CD4-positive, alpha-beta T cell (primary cell): ENCODE measurements at places on chromosomes 4 and X.

DNA sequence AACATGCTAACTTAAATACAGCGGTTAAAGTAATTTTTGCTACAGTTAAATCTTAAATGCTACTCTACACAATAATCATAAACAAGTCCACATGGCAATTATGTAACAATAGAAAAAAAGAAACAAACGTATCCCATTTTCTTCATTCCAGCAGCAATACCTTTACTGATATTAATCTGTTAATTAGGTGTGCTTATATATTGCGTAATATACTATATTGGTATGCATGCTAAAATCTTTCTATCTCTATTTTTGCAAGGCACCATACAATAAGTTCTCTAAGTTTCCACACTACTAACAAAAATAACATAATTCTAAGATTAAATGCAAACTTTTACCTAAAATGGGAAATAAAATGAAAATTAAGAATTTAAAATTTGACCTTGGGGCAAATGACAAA, 500.6 kb downstream of the SPOCK3 start:
- DNase-seq = no peak

GRCh38 chr4:173609158-173609557, 79.1 kb upstream of the HAND2 start:
- no peak for DNase-seq

- DNase-seq = no peak
Observed at GRCh38 chr4:65066106-65066505, 604.2 kb downstream of the EPHA5 start.

DNA sequence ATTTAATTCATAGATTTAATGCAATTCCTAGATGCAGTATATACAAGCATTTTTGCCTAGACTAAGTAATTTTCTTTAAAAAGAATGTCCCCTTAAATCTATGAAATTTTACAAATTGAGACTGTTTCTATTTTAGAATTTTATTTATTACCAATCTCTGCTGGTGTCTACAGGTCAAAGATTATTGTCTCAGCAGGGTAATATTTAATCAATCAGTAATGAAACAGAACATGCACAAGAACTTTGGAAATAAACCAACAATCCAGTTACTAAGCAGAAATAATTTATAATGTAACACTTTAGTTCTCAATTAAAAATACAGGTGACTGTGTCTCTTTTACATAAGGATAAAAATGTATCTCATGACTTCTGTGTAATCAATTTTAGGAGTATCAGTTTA, 266.2 kb downstream of the PPP3CA start:
- DNase-seq = no peak

DNA sequence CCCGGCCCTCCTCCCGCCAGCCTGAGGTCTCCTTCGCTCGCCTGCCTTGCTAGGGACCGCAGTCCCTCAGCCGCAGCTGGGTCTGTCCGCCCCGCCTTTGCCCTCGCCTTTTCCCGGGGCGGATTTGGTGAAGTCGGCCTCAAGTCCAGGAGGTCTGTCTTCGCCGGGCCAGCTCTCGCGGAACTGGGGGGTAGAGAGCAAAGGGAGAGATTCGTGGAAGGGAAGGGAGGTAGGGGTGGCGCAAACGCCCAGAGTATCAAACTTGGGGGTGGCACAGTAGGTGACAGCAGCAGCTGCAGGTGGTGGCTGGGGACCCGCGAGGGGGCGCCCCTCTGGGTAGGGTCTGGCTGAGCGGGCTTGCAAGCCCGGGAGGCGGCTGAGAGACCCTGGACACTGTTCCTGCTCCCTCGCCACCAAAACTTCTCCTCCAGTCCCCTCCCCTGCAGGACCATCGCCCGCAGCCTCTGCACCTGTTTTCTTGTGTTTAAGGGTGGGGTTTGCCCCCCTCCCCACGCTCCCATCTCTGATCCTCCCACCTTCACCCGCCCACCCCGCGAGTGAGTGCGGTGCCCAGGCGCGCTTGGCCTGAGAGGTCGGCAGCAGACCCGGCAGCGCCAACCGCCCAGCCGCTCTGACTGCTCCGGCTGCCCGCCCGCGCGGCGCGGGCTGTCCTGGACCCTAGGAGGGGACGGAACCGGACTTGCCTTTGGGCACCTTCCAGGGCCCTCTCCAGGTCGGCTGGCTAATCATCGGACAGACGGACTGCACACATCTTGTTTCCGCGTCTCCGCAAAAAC, at the start of gene NPY2R:
NPY2R (plus strand) TSS at position 379 of the 797 bp plus-strand sequence. CDS start 5,304 bp downstream, outside the sequence.
- DNase-seq = no peak

- DNase-seq = no peak
Observed at GRCh38 chr4:100076753-100077152, 113.5 kb downstream of the DDIT4L start.

GRCh38 chr4:62656006-62656405, 1455.9 kb downstream of the ADGRL3 start:
- no peak for DNase-seq

GRCh38 chrX:69207216-69207615, 42.0 kb upstream of the PJA1 start:
- no peak for DNase-seq

GRCh38 chrX:107979534-107979933, 2.6 kb downstream of the TEX13B start:
- DNase-seq = no peak

DNA sequence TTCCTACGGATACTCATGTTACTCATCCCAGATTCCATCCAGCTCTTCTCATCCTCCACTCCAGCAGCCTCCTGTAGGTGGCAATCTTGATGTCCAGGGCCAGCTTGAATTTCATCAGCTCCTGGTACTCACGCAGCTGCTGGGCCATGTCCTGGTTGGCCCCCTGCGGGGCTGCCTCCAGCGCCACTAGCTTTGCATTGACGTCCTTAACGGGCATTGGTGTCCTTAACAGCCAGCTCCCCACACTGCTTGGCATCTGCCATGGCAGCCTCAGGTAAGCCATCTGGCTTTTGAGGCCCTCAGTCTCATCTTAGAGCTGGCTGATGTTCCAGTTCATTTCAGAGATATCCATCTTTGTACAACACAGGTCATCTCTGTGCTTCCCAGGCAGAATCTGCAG, 223.7 kb downstream of the FGF13 start:
- no peak for DNase-seq

DNA sequence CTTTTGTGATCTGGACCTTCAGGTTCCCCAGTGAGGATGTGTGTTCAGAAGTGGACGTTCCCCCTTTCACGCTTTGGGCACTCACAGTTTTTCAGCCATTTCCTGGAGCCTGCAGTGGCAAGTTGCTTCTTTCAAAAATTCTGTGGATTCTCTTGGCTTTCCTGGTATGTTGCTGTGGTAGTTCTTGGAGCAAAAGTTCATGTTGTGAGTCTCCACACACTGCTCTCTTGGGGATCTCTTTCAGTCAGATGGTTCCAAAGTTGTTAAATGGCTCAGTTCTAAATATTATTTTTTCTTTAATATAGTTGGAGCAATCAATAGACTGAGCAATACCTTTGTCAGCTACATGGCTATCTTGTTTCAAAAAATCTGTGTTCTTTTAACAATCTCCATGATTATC, 28.5 kb upstream of the BANK1 start:
- no peak for DNase-seq

DNA sequence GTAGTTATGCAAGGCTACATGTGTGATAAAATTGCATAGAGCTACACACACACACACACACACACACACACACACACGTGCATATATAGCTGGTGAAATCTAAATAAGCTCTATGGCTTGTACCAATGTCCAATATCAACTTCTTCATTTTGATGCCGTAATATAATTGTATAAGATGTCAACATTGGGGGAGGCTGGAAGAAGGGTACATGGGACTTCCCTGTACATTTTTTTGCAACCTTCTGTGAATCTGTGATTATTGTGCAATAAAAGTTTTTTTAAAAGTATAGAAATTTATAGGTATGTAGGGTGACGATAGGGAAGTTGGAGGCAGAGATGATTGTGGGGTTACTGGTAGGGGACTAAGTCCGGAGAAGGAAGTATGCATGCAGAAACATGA, 105.5 kb downstream of the HDAC8 start:
- no peak for DNase-seq

GRCh38 chrX:15475021-15475420, 18.1 kb downstream of the PIR start:
- DNase-seq = no peak

DNA sequence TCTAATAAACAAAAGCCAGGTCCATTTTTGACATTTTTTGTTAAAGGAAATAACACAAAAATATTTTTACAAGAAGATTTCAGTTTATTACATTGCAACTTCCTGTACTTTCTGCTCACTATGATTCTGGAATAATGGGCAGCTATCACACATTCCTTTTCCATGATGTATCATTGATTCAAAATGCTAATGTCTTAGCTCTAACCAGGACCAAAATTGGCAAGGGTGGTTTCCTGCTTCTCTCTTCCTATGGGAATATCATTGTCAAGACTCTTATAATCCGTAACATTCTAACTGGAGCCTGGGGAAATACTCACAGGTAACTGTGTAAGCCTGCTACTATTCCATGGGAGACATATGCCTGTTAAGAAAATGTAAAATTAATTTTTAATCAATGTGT, 218.6 kb downstream of the DCAF12L2 start:
- DNase-seq = no peak

GRCh38 chr4:95124906-95125504, 367.2 kb downstream of the BMPR1B start:
- DNase-seq = no peak

- no peak for DNase-seq
Observed at GRCh38 chr4:86500527-86500926, 93.6 kb upstream of the PTPN13 start.

- DNase-seq = no peak
Observed at GRCh38 chr4:54165438-54165837, 63.7 kb upstream of the PDGFRA start.

DNA sequence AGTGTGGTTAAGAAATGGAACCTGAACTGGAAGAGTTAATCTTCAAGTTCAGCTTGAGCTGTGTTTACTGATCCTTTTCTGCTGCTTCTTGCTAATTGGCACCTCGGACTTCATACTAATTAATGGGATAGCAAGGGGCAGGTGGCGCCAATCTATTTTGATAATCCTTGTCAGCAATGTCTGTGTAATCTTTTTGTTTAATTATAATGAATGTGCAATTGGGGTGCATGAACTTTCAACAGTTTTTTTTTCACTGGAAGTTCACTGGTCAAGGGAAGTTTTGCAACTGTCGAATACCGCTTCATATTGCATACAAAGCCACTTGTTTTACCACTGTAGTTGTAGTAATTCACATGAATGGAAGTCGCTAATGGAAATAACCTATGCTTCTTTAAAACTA, 261.0 kb downstream of the BMPR1B start:
- DNase-seq = no peak

DNA sequence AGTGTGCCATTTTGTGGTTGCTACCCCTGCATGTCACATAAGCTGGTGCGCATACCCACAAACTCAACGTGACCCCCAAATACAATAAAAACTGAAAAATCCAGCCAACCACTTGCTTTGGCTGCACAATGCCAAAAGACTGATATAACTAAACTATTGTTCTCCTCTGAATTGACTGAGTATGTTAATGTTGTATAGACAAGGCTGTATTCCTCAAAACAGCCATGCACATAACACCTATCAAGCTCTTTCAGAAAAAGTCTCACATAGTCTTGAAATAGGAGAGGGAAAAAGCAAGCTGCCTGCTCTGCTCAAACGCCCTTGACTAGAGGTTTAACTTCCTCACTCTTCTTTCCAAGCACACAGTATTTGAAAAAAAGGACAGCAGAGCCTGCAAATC, 126.4 kb upstream of the NOCT start:
- DNase-seq = no peak

- DNase-seq = no peak
Observed at GRCh38 chrX:17878028-17878670, 17.1 kb upstream of the RAI2 start.

DNA sequence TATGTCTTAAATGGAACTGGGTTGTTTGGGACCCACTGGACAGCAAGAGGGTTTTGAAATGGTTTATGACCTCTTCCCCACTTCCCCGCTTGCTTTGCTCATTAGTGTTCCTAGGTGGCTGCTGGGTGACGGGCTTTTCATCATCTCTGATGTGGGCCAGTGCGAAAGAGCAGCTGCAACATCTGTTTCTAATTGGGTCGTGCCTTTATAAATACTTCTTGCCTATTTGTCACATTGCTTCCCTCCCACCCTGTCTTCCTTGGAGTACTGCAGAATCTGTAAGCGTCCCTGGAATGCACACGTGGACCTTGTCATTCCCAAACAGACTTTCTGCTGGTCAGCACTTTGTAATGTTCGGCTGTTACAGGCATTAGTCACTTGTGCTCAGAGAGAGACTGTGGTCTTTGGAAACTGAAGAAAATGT, 35.2 kb downstream of the SEPTIN11 start:
- DNase-seq = no peak

GRCh38 chrX:68983004-68983857, 154.4 kb downstream of the EFNB1 start:
- no peak for DNase-seq

GRCh38 chr4:18686338-18687037, 664.9 kb upstream of the LCORL start:
- no peak for DNase-seq

DNA sequence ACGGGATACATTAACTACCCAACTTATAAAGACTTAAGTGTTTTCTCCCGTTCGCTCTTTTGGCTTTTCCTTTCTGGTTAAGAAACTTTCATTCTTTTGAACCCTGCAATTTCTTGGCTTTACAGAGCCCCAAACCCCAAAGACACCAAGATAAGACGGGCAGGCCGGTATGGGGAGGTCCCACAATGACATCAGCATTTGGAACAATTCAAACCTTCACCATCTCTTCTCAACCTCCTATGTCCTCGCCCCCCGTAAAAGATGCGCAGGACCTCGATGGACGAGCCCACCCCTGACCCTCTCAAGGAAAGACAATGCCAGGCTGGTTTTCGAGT, 999 bp downstream of the ZNF518B start:
- no peak for DNase-seq

DNA sequence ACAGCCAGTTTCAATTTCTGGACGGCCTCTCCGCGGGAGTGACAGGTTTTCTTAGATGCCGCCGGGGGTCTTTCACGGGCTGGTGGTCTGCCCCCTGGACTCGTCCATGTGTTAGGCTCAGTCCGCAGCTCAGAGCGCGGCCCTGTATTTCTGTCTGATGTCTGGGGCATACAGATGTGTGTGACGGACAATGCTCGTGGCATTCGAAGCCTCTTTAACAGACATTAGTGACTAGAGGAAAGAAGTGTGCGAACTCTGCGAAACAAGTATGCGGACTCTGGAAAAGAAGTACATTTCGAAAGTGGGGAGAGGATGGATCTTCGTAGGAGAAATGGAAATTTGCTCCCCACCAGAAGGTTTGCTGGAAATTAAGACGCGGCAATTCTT, 793 bp upstream of the DCUN1D4 start:
- DNase-seq = peak; percentile 33

DNA sequence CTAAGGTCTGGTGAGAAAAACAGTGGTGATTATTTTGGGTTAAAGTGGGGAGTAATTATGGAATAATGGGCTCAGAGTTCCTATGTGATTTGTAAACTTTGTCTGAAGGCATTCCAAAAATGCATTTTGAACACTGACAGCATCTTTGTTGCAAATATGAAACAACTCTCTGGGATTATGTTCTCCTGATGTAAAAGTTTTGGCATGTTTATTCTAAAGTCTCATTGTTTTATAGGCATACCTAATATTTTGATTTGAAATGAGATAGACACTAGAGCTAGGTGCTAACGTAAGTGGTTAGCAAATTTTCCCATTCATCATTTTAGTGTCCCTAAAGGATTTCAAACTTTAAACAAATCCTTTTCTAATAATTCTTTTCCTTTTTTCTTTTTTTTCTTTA, 140.9 kb upstream of the ANXA3 start:
- DNase-seq = no peak
